ENCODE measurements at places on chromosomes 11 and 22. TPM values are rescaled to one million over a fixed set of nuclear protein-coding genes. Genes with fewer than 3 reads are reported as not detected.

GRCh38 chr11:124642628-124643027 lies 20.0 kb downstream of the TBRG1 start:
- DNase-seq: no peak

GRCh38 chr11:27331981-27332380 lies 31.0 kb downstream of the CCDC34 start:
- no peak for DNase-seq

LRRC56 gene
- 3.4 TPM for total RNA-seq

DNA sequence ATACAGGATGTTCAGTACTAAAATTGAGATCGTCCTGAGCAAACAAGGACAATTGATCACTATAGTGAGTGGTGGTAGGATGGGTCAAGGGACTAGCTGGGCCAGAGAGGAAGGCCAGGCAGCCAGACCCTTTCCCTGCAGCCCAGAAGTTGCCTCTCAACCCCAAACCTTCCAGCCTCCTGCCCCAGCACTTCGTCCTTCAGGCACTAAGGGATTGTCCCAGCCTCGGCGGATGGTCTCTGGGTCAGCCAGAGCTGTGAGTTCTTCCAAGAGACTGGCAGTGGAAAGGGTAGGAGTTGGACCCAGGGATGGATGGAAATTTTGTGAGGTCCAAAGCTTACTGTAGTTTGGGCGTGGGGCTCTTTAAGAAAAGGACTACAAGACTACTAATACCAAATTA lies 3.6 kb upstream of the LMO1 start:
- DNase-seq: no peak
